ENCODE measurements at places on chromosomes 12 and 14.
A peak's percentile ranks its signal among the peaks of the same experiment; 100 is the strongest.

DNA sequence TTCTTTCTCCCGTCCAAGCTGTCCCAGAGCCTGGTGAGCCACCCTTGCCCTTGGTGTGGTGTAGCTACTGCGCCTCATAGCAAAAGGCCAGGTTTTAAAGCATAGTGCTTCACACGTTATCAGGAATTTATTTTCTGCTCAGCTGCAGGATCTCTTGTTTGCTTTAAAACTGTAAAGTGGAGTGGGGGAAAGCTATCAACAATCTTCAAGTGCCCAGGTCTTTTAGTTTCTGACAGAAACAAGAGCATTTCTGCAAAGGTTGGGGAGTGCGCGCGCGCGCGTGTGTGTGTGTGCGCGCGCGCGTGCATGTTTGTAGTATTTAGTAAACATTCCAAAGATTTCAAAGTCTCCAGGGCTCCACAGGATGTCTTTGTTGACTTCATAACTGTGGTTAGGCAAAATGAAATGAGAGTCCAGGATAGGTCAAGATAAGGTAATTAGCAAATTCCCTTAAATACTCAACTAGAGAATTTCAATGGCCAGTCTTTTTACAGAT lies 45.5 kb downstream of the EML1 start:
- H3K27me3 ChIP-seq, result no peaks in the 10 kb centered on the region
- H3K27ac ChIP-seq, result no peak overlapping the region
- no peaks in the 10 kb centered on the region for H3K36me3 ChIP-seq
- no peak overlapping the region for H3K4me3 ChIP-seq

GRCh38 chr14:67746927-67747326 lies 45.2 kb downstream of the RDH12 start:
- H3K36me3 ChIP-seq, result peaks cover 4% of the 10 kb centered on the region
- no peaks in the 10 kb centered on the region for H3K4me1 ChIP-seq
- no peak overlapping the region for H3K4me3 ChIP-seq
- H3K27me3 ChIP-seq, result no peaks in the 10 kb centered on the region
- no peak for DNase-seq

- no peak overlapping the region for H3K27ac ChIP-seq
- H3K36me3 ChIP-seq, result no peaks in the 10 kb centered on the region
- DNase-seq, result no peak
- H3K27me3 ChIP-seq, result no peaks in the 10 kb centered on the region
- no peak overlapping the region for H3K4me3 ChIP-seq
Observed at GRCh38 chr12:75699728-75700496, 188.5 kb upstream of the KRR1 start.

DNA sequence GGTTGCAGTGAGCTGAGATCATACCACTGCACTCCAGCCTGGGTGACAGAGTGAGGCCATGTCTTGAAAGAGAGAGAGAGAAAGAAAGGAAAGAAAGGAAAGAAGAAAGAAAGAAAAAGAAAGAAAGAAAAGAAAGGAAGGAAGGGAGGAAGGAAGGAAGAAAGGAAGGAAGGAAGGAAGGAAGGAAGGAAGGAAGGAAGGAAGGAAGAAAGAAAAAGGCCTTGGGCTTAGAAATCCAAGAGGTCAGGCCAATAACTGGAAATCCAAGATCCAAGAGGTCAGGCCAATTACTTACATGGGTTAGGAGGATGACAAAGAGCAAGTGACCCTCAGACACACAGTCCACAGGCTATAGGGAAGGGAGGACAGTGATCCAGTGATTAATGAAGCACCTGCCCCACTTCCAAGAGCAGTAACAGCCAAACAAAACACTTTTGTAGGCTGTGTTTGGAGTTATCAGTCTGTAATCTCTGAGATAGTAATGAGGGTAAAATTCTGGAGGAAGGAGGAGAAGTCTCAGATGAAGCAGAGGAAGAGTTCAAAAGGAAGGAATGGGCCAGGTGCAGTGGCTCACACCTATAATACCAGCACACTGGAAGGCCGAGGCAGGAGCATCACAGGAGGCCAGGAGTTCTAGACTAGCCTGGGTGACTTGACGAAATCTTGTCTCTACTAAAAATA lies 32.2 kb upstream of the SPTLC2 start:
- no peak for DNase-seq
- no peak overlapping the region for H3K27ac ChIP-seq
- H3K36me3 ChIP-seq, result no peaks in the 10 kb centered on the region

DNA sequence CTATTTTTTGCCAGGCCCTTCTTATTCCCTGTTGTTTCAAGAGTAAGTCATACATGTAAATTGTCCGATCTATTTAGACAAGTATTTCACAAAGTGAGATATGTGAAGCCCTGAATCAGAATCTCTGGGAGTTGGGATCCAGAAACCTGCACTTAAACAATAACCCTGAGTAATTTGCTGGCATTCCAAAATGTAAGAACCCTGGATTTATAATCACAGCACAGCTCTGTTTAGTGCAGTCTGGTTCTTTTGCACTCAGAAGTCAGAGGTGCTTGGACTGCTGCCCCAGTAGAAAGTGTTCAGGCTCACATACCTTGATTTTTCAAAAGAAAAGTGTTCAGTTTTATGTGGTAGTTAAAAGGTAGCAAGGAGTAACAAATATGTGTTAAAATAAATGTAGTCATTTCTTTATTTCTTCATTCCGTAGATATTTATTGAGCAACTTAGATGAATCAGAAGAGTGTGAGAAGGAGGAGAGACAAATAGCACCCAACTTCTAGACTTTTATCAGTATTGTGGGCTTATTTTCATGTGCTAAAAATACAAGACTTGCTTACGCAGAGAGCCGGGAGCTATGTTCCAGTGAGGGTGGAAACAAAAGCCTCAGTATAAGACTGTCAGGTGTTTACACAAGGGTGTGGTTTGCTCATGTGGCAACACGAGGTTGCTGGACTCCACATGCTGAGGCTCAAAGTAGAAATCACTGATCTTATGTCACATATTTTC lies 70.1 kb downstream of the SYNE2 start:
- no peak overlapping the region for H3K4me3 ChIP-seq
- DNase-seq, result peak; percentile 60
- peaks cover 2% of the 10 kb centered on the region for H3K4me1 ChIP-seq
- no peaks in the 10 kb centered on the region for H3K27me3 ChIP-seq
- H3K36me3 ChIP-seq, result no peaks in the 10 kb centered on the region

DNA sequence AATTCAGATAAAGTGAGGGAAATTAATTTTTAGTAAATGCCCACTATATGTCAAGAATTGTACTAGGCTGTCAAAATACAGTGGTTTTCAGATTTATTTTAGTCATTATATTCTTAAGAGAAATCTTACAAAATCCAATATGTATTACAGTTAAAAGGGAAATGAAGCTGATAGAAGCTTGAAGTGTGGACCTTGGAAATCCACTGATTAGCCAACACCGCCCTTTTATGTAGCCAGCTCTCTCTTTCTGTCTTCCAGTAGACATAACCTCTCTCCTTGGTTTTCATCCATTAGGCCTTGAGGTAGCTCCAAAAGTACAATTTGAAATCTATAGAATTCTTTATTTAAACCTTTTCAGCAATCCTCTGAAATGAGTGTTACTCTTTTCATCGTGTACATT lies 63.2 kb downstream of the USP15 start:
- H3K4me1 ChIP-seq, result no peaks in the 10 kb centered on the region
- no peak overlapping the region for H3K4me3 ChIP-seq
- H3K27me3 ChIP-seq, result no peaks in the 10 kb centered on the region
- H3K27ac ChIP-seq, result no peak overlapping the region
- no peak for DNase-seq

DNA sequence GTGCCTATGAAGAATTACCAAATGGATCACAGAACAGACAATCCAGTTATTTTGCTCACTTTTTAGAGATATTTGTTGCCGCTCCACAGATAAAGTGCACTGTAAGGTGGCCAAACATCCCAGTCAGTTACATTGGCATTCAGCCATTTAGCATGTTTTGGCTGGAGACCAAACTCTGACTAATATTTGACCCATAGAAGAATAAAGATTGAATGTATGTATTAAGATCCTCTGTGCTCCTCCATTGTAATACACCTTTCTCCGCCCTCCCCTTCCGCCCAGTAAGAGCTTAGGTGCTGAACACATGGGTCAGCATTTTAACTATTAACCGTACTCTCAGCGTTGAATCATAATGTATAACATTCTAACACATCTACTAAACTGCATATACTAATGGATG lies 163.4 kb downstream of the ANO6 start:
- no peak for DNase-seq
- no peak overlapping the region for H3K4me3 ChIP-seq
- no peak overlapping the region for H3K27ac ChIP-seq

DNA sequence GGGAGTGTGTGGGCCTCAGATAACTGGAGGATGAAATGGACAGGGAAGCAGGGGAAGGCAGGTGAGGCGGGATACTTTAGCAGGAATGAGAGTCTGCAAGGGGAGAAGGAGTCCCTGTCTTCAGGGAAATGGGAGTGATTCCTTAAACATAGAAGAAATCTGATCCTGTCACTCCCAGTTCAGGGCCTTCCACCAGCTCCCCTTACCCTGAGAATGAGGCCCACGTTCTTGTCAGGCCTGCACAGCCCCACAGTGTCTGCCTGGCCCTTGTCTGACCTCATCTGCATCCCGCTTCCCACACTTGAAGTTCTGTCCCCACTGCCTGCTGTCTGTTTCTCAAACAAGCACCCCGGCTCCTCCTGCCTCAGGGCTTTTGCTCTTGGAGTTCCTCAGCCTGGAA lies 12.6 kb upstream of the LRP1-AS start:
- DNase-seq, result no peak
- no peaks in the 10 kb centered on the region for H3K4me1 ChIP-seq

All from breast epithelium (tissue), 4 donors.